ENCODE measurements at places on chromosomes 3 and 15.
A peak's percentile ranks its signal among the peaks of the same experiment; 100 is the strongest.

DNA sequence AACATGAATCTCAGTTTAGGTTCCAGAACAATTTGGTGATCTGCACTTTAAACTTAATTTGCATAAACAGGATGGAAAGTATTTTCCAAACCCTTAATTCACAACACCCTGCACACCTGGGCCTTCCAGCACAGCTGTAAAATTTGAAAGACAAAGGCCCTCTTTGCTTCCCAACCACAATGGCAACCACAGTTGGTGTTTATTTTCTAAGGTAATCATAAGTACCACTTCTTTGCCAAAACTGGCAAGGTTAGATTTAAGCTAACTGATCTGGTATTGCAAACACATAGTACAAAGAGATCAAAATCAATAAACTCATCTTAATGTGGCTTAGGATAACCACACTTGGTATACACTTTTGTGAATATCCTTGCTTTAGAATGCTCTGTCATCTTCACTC, 4.1 kb downstream of the LRIG1 start:
- no peak for DNase-seq

DNA sequence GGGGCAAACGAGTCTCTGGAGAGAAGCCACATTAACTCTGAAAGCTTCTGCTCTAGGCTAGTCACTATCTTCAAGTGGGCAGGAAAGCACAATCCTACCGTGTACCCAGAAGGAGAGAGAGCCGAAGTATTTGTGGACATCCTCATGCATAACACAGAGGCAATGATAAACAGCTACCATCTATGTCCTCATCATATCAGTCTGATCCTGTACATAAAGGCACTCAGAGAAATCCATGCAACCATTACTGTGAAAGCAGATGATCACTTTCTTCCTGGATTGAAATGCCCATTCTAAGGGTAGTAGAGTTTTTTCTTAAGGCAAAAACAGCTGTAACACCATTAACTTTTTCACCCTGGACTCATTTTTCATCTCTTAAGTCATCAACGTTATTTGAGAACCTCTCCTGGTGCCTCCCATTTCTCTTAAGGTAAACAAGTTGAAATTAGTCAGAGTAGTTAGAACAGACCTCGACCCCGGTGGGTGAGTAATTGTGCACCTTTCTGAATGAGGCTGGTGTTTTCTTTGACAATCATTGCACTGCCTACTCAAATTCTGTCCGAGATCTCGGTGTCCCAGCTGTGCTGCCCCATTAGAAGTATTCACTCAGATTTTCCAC, 327.4 kb downstream of the SHQ1 start:
- no peak for DNase-seq

GRCh38 chr15:101489599-101490407, at the start of gene PCSK6:
PCSK6 (minus strand) TSS chr15:101489707; CDS start chr15:101489670, 37 bp downstream.
- DNase-seq = no peak

GRCh38 chr3:4633078-4634004, 140.2 kb downstream of the ITPR1 start:
- no peak for DNase-seq

DNA sequence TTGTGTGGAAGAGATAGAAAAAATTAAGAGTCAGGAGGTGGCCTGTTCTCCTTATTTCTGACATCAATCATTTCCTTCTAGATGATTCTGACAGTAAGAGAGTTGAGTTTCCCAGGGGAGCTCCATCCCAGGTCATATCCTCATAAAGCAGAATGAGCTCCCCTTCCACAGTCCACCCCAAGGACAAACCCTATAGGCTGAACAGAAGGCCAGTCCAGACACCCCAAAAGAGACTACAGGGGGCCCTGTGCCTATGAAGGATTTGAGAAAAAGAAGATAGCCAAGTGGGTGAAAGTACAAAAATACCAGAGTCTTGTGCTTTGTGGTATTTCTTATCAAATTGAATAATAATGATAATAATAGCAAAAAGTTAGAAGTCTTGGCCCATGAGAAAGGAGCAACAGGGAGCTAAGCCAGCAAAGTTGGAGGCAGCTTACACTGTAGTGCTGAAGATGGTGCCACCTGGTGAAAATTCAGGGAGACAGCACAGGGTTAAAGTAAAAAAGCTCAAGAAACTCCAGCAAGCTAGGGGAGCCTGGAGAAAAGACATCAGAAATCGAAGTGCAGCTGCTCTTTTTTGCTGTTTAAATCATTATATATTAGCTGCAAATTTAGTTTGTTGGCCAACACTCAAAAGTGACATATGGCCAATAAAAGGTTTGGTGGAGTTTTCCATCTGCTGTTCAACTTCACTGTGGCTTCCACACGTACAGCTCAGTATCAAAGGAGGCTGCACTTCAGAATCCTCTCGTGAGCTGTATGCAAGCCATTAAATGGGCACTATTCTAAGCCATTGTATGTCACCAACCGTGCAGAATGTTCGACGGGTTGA, 35.8 kb upstream of the SLC24A5 start:
- no peak for DNase-seq

- no peak for DNase-seq
Measured at GRCh38 chr3:14719006-14719405, 44.1 kb downstream of the C3orf20 start.

GRCh38 chr3:107604057-107604822, 81.5 kb downstream of the BBX start:
- DNase-seq = no peak

GRCh38 chr15:99430881-99431401, 134.8 kb upstream of the MEF2A start:
- DNase-seq = no peak

DNA sequence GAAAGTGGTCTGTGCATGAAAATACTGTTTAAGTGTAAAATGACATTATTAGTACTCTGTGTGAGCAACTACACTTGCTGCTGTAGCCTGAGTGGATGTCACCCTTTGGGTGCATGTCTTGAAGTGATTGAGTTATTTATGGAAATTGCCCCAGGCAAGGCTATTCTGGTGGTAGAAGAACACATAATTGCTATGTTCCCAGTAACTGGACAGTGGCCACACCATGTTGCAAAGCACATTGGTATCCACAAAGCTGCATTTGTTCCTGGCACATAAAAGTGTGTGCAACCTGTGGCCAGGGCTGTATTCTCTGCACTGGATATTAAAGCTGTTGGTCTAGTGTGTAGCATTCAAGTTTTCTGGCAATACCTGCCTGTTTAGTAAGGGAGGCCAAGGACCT, 23.8 kb downstream of the MTMR14 start:
- DNase-seq = no peak

- DNase-seq = peak; percentile 16
Measured at GRCh38 chr3:150079029-150079739, 108.5 kb upstream of the PFN2 start.

All from thoracic aorta (tissue), 2 donors.